CD4-positive, alpha-beta memory T cell (primary cell): ENCODE measurements at places on chromosomes 3 and 15. TPM values are rescaled to one million over a fixed set of nuclear protein-coding genes. Genes with fewer than 3 reads are reported as not detected.

VIPR1 gene
- 93.6 TPM for total RNA-seq

ADAMTSL3 gene
- not detected for total RNA-seq

GOLGA6D gene
- not detected for total RNA-seq

KCNAB1 gene
- not detected for total RNA-seq

SLC38A3 gene
- total RNA-seq, result not detected

PLA2G4F gene
- total RNA-seq, result not detected

SLC28A2 gene
- not detected for total RNA-seq

KCNH8 gene
- 0.06 TPM for total RNA-seq

CASR gene
- 0.03 TPM for total RNA-seq

SYNPR gene
- total RNA-seq, result not detected
